ENCODE measurements at places on chromosomes 1 and 21.

DNA sequence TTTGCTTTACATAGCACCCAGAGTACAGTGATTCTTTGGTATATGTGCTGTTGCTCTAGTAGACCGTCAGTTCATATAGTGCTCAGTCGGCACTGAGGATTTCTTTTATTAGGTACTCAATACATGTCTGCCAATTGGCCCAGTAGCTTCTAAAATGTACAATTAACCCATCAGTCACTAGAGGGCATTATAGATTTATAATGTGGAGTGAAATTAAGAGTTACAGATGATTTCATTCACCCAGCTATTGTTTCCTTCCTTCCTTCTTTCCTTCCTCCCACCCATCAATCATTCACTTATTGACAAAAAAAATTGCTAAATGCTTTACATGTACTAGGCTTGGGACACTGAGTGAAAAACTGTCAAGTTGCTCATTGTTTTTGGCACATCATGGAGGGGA lies 263.6 kb upstream of the USP24 start:
- DNase-seq: no peak

DNA sequence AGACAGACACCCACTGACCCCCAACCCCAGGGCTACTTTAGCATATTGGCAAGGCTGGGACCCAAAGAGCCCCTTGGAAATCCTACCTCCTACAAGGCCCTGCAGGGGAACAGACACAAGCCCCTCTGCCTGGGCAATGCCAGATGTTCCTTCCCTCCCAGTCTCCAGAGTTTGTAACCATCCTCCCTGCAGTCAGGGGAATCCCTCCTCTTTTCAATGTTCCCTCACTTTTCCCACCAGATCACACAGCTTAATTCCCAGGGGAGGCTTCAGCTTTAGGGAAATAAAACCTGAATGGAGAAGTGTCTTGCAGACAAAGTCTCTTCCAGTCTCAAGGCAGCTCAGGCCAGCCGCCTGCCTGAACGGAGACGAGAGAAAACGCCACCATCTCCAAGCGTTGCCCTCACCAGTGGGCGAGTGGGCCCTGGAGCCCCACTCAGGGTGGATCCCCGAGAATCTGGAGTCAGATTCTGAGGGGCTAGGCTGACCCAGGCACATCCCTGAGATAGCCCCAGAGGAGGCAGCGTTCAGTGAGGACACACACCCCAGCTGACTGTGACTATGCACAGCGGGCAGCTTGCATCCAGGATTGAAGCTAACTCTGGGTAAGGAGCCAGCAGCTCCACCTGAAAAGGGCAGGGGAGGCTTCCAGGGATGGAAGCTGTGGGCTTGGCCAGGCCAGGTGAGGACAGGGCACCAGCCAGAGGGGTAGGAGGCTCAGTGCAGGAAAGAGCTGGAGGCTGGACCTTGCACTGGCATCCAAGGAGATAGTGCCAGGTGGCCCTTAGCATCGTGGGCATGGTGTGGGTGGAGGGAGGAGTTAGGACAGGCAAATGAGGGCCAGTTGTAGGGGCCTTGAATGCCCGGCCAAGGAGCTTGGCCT lies 44.0 kb upstream of the ZC3H12A start:
- no peak for DNase-seq

GRCh38 chr1:78640462-78640861 lies 9.2 kb upstream of the IFI44 start:
- DNase-seq: no peak

DNA sequence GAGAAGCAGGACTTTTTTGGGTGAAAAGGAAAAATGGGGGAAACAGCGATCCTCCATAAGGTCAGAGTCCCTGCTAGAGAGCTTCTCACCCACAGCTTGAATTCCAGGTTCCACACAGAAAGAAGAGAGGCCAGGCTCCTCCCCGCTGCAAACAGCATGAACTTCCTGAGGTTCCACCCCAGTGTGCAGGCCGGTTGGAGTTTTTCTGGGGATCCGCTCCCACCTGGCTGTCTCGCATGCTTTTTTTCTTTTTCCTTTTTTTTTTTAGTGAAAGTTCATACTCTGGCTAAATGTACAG lies 595.1 kb upstream of the ZP4 start:
- DNase-seq: no peak

DNA sequence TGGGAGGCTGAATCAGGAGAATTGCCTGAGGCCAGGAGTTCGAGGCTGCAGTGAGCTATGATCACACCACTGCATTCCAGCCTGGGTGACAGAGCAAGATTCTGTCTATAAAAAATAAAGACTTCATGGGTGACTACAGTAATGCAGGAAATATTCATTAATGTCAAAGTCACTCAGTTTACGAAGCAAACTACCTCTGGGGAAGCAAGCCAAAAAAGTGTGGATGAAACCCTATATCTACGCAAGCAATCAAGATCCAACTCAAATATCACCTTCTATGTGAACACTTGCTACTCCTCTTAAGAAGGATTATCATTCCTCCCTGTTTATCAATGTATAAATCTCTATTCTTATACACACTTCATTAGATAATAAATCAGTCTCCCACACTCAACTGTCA lies 434.8 kb downstream of the SETD4 start:
- no peak for DNase-seq

GRCh38 chr1:8142955-8143629 lies 117.0 kb upstream of the ERRFI1 start:
- DNase-seq: no peak

- no peak for DNase-seq
Observed at GRCh38 chr1:180923021-180923841, 10.5 kb downstream of the KIAA1614 start.

- DNase-seq: no peak
Observed at GRCh38 chr1:92992054-92992453, 30.8 kb upstream of the DIPK1A start.

DNA sequence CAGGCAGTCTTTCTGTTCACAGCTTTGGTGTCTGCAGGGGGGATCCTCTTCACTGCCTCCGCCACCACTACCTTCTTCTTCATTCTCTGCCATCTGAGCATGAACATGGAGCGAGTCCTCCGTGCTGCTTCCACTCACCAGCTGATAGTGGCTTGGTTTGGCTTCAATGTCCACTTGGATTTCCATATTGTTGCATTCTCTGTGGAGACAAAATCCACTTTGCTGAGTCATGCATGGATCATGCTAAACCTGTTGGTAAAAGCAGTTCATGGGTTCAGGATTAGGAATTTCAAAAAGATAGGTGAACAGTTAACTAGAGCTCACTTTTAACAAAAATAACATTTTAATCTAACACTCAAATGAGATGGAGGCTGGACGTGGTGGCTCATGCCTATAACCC lies 27.5 kb downstream of the RNF19B start:
- DNase-seq: no peak

GRCh38 chr21:43824333-43825241 lies 35.2 kb downstream of the RRP1 start:
- no peak for DNase-seq

DNA sequence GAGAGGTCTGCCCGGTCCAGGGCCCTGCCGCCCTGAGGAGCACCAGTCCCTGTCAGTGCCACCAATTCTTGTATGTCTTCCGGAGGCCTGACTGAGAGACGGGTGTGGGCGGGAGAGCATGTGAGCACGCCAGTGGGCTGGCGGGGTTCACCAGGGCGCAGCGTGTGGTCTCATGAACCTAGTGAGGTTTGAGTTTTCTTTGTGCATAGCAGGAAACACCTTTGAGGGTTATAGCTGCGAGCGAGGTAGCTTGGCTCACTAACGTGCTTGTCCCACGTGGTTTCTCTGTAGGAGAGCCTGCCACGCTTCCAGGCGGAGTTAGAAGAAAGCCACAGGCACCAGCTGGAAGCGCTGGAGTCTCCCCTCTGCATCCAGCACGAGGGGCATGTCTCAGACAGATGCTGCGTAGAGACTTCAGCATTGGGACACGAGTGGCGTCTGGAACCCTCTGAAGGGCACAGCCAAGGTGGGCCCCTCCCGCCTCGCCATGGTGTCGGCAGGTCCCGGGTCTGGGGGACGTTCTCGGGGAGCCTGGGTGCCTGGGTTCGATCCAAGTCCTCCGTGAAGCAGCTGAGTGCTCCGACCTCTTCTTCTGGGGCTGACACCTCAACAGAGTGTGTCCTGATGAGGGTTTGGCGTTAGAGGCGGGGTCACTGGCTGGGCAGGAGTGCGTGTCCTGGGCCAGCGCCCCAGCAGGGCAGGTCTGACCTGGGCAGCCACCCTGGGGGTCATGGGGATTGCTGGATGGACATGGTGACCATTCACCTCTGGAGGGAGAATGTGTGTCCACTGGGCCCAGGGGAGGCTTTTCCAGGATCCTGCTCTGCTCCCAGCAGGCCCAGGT lies 31.4 kb downstream of the PCNT start:
- DNase-seq: no peak

DNA sequence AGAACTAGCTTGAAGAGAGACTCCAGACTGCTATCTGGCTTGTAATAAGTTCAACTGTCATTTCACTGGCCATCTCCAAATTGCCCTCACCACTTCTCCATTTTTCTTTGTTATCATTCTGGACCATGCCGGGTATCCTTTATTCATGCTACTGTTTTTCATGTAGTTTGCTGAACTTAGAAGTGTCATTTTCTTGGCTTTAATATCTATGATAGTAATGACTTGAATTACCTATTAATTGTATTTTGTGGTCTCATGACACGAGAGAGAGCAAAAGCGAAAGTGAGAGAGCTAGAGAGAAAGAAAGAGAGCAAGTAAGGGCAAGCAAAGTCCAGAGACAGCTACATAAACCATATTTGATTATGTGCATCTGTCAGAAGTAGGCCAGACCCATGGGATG lies 184.9 kb upstream of the ATP1B1 start:
- DNase-seq: no peak

DNA sequence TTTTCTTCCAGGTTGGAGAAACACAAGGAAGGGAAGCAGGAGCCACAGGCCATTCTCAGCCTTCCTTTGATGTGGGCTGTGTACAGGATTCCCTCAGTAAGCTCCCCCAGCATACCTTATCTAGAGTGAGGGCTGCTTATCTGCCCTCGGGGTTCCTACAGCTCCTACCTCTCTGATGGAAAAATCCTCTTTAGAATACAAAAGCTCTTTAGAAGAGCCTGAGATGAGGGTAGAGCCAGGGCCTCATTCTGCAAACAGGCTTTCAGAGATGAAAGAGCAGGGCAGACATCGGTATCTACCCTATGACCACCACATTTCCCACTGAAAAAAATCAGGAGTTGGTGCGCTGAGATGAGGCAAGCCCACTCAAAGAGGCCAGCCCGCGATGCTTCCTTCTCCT lies 85.1 kb downstream of the PLPP3 start:
- no peak for DNase-seq

GRCh38 chr1:51463561-51463960 lies 55.5 kb downstream of the EPS15 start:
- no peak for DNase-seq

GRCh38 chr1:94083681-94084080 lies 37.3 kb downstream of the ABCA4 start:
- DNase-seq: no peak

- DNase-seq: no peak
Observed at GRCh38 chr1:220226752-220227151, 45.5 kb downstream of the RAB3GAP2 start.

GRCh38 chr1:202088206-202088605 lies 34.5 kb upstream of the GPR37L1 start:
- DNase-seq: no peak

DNA sequence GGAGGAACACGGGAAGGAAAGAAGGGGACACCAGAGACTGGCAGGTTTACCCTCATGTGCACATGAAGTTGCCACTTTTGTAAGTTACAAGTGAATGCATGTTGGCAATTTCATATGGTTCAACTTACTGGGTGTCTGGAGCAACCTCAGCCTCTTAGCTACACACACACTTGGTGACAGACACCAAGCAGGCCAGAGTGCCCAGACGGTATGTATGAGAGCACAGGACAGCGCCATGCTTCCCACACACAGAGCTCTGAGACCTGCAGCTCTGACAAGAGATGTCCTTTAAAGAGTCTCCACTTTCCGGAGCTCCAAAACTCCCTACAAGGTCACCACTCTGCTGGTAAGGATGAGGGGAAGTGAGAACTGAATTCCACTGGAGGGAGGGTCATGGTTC lies 1.9 kb upstream of the TRABD2B start:
- DNase-seq: no peak

GRCh38 chr1:218817691-218818465 lies 355.8 kb upstream of the LYPLAL1 start:
- no peak for DNase-seq

- DNase-seq: no peak
Observed at GRCh38 chr1:165717918-165718515, 19.7 kb upstream of the ALDH9A1 start.

DNA sequence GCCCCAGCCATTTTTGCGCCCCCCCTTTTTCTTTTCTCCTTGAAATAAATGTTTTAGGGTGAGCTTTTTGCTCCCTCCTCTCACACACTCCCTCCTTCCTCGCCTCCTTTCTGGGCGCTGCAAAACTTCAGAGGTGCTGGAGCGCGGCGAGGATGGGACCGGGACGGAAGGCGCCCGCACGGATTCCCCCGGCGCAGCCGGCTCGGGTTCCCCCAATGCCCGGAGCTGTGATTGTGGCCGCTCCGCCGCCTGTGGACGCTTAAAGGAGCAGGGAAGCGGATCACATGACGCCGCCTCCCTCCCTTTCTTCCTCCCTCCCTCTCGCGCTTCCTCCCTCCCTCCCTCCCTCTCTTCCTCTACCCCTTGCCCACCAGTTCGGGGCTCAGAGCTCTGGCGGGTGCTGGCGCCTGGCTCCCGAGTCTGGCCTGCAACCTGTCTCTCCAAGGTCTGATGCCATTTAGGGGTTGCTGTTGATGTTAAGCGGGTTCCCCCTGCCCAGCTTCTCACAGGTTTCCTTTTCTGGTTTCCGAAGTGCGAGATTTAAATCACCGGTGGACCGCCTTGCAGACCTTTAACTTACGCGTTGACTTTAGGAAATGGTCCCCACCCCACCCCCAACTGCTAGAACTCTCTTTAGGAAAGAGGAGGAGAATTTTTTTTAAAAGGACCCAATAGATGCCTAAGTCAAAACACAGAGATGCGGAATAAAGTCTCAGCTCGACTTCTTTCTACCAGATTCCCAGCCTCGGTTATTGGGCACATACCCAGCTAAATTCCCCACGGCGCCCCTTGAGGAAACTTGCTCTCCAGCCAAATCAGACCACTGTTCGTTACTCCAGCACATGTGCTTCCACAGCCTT lies at the start of gene WLS:
Gene WLS (minus strand): TSS at position 235 of the 860 bp plus-strand sequence. CDS start 224 bp downstream, at position 11.
- no peak for DNase-seq

GRCh38 chr1:113041569-113042284 lies 31.3 kb upstream of the LRIG2 start:
- DNase-seq: no peak

- DNase-seq: no peak
Observed at GRCh38 chr1:91334856-91335255, 69.8 kb downstream of the HFM1 start.

GRCh38 chr1:118982821-118983557 lies 5.2 kb downstream of the TBX15 start:
- DNase-seq: no peak
